Natural killer cell (primary cell): ENCODE measurements at places on chromosomes 13 and 19. TPM values are rescaled to one million over a fixed set of nuclear protein-coding genes. Genes with fewer than 3 reads are reported as not detected.

TTC9B gene
- not detected for total RNA-seq

DNA sequence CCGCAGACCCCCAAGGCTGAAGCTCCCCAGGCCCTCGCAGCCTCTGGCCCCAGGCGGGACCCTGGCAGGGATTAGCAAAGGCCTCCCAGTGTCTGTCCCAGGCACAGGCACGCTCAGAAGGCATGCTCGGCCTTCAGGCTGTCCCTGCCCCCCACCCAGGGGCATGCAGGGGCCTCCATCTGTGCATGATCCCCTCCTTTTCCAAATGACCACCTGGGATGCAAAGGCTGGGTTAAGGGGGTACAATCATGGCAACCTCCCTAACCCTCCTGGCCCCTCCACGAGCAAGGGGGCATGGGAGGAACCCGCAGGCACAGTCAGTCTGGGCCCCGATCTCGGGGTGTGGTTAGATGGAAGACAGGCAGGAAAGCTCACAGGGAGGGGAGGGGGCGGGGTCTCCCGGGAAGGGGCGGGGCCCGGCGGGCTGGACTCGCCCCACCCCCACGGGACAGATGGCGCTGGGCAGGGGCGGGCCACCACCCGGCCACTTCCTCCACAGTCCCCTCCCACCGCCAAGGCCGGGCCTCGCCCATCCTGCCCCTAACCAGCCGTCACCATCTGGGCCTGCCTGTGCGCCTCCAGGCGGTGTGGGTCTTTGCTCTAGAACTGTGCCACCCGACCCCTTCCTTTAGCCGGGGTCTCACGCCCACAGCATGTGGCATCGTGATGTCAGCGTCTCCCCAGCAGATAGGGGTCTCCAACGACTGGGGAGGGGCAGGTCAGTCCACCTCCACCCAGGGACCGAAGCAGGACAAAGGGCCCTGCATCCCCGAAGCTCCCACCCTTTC is 7.0 kb upstream of the REXO1 start:
- peaks cover 88% of the 10 kb centered on the region for H3K4me1 ChIP-seq
- DNase-seq = peak; percentile 77
- peak overlapping the region; percentile 91 for H3K27ac ChIP-seq

DNA sequence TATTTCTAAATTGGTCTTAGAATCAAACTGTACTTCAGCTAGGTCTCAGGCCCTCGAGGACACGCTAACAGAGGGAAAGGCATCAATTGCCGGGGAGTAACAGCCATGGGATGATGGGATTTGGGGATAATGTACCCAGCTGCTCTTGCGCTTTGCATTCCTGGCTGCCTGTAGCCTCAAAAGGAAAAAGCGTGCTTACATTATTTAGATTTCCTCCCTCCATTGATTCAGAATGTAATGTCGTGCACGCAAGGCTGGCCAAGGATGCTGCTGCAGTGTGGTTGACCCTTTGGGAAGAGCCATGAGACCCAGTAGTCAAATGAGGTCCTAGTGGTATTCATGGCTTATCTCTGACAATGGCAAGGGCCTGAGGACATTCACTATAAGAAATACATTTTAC is 95.1 kb downstream of the SLC7A1 start:
- H3K4me1 ChIP-seq = peaks cover 15% of the 10 kb centered on the region
- H3K27ac ChIP-seq = no peak overlapping the region

ZNF552 gene
- total RNA-seq = 14.5 TPM

- DNase-seq = no peak
- H3K4me3 ChIP-seq = no peak overlapping the region
- H3K27me3 ChIP-seq = peaks cover 2% of the 10 kb centered on the region
- H3K27ac ChIP-seq = no peak overlapping the region
- H3K36me3 ChIP-seq = no peaks in the 10 kb centered on the region
- H3K4me1 ChIP-seq = peaks cover 23% of the 10 kb centered on the region
Measured at GRCh38 chr19:44729516-44730033, 18.9 kb upstream of the BCL3 start.

DNA sequence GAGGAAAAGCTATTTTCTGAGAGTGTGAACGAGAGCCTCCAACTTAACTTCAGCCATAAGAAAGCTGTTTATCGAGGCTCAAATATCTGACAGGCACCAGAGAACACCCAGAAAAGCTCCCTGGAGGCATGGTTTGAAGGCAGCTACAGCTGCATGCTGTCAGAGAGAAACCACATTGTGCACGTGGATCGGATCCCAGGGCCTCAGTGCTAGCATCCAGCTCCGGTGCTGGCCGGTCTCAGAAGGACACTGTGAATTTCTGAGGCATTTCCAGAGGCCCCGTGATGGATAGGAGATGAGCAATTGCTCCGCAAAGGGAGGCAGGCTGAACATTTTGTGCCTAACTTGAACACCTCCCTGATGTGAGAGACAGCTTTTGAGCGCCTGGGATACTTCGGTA is 315.7 kb downstream of the FGF9 start:
- no peaks in the 10 kb centered on the region for H3K4me1 ChIP-seq
- DNase-seq = no peak
- H3K27me3 ChIP-seq = no peaks in the 10 kb centered on the region
- H3K27ac ChIP-seq = no peak overlapping the region
- no peaks in the 10 kb centered on the region for H3K36me3 ChIP-seq

CDX2 gene
- total RNA-seq = not detected

MAST1 gene
- 0.07 TPM for total RNA-seq

PSG11 gene
- total RNA-seq = not detected

DNA sequence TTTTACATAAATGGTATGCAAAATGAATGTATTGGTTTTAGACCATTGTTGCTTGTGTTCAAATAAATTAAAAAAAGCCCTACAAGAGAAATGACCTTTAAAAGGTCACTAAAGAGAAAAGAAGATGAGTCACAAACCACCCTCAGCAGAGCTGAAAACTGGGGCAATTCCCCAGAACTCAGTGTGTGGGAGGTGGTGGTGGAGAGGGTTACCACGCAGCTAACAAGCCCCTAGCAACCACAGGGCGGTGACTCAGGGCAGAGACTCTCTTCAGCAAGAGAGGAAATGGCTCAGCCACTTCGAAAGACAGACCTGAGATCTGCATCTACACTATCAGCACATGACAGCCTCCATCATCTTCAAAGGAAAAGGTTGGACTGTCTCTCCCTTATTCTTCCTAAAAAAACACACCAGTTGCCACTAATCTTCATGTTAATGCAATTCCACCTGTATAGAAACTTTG is 29.4 kb upstream of the NDFIP2 start:
- no peaks in the 10 kb centered on the region for H3K36me3 ChIP-seq
- H3K27me3 ChIP-seq = no peaks in the 10 kb centered on the region
- H3K4me1 ChIP-seq = peaks cover 15% of the 10 kb centered on the region
- peak; percentile 78 for DNase-seq

GRCh38 chr13:114147803-114148520 is 15.5 kb upstream of the RASA3 start:
- no peak for DNase-seq
- H3K4me3 ChIP-seq = no peak overlapping the region
- H3K36me3 ChIP-seq = no peaks in the 10 kb centered on the region
- H3K27ac ChIP-seq = peak overlapping the region; percentile 89
- H3K27me3 ChIP-seq = no peaks in the 10 kb centered on the region
- H3K4me1 ChIP-seq = peaks cover 97% of the 10 kb centered on the region

DNA sequence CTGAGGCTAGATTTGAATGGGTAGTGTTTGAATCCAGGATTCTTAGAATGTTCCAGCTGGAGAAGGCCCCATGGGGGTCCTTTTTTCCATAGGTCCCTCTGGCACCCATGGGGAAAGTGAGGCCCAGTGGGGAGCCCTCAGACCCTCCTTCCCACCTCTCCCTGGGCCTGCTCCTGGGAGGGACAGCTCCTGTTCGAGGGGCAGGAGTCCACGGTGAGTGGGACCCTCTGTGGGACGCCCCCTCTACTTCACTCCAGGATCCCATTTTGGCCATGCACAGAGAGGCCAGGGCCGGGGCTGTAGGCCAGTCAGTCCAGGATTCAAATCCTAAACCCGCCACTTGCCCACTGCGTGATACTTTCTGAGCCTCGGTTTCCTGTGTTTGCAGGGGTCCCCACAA is 7.6 kb downstream of the MEF2B start:
- H3K27ac ChIP-seq = no peak overlapping the region
- H3K4me3 ChIP-seq = no peak overlapping the region
- no peaks in the 10 kb centered on the region for H3K36me3 ChIP-seq
- no peak for DNase-seq
- no peaks in the 10 kb centered on the region for H3K27me3 ChIP-seq

- no peaks in the 10 kb centered on the region for H3K36me3 ChIP-seq
- H3K4me3 ChIP-seq = no peak overlapping the region
- DNase-seq = no peak
- H3K4me1 ChIP-seq = peaks cover 15% of the 10 kb centered on the region
- H3K27me3 ChIP-seq = no peaks in the 10 kb centered on the region
Measured at GRCh38 chr19:33437821-33438671, 64.5 kb downstream of the CEBPG start.

NOTCH3 gene
- total RNA-seq = 0.26 TPM

DNA sequence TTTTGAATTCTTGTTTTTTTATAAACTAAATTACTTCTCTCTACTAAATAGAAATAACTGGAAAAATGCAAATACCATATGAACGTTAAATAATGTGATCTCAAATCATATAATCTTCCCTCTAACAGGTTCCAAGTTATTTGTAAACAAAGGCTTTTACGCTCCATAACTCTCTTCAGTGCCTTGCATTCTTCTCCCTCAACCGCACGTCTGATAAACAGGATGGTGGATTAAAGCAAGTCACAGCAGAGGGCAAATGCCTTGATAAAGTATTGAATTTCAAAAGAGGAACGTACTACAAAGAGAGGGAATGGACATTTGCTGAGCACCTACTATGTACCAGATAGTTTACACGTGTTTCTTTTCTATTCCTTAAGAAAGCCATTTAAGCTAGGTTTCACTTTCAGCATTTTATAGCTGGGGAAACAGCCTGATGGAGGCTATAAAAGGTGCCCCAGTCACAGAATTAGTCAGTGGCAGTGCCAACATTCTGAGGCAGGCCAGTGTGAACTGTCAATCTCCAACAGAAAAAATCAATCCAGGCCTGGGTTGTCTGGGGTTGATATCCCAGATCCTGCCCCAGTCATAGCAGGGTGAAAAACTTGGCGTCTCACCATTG is 15.8 kb downstream of the MRPS31 start:
- H3K27ac ChIP-seq = no peak overlapping the region
- DNase-seq = no peak
- H3K27me3 ChIP-seq = no peaks in the 10 kb centered on the region
- no peak overlapping the region for H3K4me3 ChIP-seq
- H3K36me3 ChIP-seq = peaks cover 50% of the 10 kb centered on the region
- no peaks in the 10 kb centered on the region for H3K4me1 ChIP-seq

DNA sequence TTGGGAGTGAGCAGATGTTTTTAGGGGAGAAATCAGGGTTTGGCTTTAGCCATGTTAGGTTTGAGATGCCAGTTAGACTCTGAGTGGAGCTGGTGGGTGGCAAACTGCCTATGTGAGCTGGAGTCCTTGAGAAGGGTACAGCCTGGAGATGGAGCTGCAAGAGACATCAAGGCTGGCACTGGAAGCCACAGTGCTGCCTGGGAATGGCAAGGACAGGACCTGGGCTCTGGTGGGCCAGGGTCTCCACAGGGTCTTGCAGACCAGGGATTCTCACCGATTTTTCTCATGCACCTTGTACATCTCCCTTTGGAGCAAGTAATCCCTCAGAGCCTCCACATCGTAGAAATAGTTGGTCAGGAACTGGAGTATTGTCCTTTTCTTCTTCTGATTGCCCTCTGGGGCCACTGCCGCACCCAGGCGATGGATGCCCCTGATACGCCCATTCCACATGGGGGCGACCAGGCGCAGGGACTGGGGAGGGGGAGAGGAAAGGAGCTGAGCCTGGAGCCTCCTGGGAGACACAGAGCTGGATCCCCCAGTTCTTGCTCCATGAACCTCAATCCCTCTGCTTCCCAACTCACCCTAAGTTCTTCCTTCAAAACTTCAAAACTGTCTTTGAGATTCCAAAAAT is 1.7 kb downstream of the DMAC2 start:
- DNase-seq = no peak
- peaks cover 7% of the 10 kb centered on the region for H3K36me3 ChIP-seq
- H3K4me3 ChIP-seq = no peak overlapping the region

GRCh38 chr19:48216933-48217332 is 38.8 kb downstream of the CARD8 start:
- no peak overlapping the region for H3K4me3 ChIP-seq
- no peak for DNase-seq
- no peaks in the 10 kb centered on the region for H3K4me1 ChIP-seq
- H3K27me3 ChIP-seq = no peaks in the 10 kb centered on the region
- no peak overlapping the region for H3K27ac ChIP-seq

DNA sequence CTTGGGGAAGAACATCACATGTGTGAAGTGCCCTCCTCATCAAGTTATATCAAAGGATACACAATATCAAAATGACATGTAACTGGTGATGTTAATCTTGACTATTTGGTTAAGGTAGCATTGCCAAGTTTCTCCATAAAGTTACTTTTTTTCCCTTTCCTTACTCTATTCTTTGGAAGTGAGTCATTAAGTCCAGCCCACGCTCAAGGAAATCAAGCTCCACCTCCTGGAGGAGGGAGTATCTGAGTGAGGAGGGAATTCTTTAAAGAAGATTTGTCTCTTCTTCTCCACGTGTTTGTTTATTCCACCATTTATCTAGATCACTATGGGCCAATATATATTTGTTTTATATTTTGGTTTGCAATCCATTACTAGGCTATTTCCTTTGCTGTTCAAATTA is 33.6 kb upstream of the FNDC3A start:
- no peaks in the 10 kb centered on the region for H3K4me1 ChIP-seq
- no peaks in the 10 kb centered on the region for H3K36me3 ChIP-seq
- no peak overlapping the region for H3K27ac ChIP-seq
- no peak overlapping the region for H3K4me3 ChIP-seq
- no peaks in the 10 kb centered on the region for H3K27me3 ChIP-seq
- DNase-seq = no peak

DNA sequence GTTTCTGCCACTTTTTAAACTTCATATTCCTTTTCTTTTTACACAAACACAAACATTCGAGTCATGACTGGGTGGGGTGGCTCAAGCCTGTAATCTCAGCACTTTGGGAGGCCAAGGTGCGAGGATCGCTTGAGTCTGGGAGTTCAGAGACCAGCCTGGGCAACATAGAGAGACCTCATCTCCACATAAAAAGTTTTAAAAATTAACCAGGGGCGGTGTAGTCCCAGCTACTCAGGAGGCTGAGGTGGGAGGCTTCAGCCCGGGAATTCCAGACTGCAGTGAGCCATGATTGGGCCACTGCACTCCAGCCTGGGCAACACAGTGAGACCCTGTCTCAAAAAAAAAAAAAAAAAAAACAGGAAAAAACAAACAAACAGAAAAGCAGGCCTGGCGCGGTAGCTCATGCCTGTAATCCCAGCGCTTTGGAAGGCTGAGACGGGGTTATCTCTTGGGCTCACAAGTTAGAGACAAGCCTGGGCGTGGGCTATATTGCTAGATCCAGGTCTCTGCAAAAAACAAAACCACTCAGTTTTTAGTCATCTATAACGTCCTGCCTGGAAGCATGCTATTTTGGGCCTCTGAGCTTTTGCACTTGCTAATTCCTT is 583 bp upstream of the BAX start:
- DNase-seq = no peak
- H3K4me1 ChIP-seq = peaks cover 18% of the 10 kb centered on the region
- no peak overlapping the region for H3K27ac ChIP-seq
- no peaks in the 10 kb centered on the region for H3K36me3 ChIP-seq
- no peaks in the 10 kb centered on the region for H3K27me3 ChIP-seq
- H3K4me3 ChIP-seq = peak overlapping the region; percentile 100
